Posterior cingulate gyrus (tissue), 11 donors: ENCODE measurements at places on chromosomes 5 and 9.
A peak's percentile ranks its signal among the peaks of the same experiment; 100 is the strongest.

GRCh38 chr9:32294106-32294505 is 90.3 kb upstream of the ACO1 start:
- no peak for DNase-seq

DNA sequence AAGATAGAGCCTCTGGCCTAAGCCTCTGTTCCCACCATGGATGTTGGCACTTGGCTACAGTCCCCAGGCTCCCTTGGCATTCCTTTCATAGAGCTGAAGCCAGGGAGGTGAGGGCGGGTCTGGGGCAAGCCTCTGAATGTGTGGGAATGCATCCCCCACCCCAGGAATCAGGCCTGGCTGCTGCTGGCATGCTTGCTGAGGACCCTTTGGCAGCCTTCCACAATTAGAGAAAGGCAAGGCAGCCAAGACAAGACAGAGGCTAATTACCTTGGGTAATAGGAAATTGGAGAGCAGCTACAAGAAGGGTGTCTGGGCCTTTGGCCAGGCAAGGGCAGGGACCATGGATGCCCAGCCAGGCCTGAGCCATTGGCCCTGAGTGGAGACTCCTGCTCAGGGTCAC is 204.4 kb upstream of the TRIM32 start:
- peak; percentile 33 for DNase-seq

DNA sequence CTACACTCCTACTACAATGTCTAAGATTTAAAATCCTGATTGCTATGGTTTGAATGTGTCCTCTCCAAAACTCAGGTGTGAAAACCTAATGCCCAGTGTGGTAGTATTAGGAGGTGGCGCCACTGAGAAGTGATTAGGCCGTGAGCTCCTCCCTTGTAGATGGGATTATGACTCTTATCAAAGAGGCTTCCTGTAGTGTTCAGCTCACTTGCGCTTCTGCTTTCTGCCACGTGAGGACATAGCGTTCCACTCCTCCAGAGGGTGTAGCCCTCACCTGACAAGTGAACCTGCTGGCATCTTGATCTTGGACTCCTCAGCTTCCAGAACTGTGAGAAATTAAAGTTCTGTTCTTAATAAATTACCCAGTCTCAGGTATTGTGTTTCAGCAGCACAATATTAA is 33.0 kb upstream of the WHRN start:
- no peak for DNase-seq

GRCh38 chr9:18786911-18787650 is 245.9 kb downstream of the SAXO1 start:
- DNase-seq: no peak

DNA sequence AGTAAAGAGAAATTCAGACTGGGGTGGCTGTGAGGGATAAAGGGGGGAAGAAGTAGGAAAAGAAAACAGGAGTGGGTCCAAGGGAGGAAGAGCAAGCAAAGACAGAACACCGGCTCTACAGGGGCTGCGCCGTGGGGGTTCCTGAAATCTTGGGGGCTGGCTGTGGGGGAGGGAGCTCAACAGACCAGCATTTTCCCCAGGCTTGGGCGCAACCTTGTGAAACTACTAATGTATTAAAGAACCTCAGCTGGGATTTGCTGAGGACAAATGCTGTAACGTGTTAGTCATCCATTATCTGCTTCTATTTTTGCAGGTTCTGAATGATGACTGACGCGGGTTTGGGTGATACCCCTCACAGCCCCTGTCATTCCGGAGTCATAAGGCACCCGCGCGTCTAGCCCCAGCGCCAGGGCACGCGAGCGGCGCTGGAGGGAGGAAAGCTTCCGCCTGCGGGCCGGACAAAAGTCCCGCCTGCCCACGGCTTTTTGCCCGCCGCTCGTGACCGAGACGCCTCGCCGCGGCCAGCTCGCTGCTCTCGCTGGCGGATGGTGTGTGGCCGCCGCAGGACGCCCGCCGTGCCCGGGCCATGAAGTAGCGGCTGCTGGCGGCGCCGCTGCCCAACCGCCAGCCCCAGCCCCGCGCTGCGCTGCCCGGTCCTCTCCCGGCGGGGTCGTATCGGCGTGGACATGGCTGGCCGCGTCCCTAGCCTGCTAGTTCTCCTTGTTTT is 110.6 kb downstream of the PAM start:
- DNase-seq: peak; percentile 91

DNA sequence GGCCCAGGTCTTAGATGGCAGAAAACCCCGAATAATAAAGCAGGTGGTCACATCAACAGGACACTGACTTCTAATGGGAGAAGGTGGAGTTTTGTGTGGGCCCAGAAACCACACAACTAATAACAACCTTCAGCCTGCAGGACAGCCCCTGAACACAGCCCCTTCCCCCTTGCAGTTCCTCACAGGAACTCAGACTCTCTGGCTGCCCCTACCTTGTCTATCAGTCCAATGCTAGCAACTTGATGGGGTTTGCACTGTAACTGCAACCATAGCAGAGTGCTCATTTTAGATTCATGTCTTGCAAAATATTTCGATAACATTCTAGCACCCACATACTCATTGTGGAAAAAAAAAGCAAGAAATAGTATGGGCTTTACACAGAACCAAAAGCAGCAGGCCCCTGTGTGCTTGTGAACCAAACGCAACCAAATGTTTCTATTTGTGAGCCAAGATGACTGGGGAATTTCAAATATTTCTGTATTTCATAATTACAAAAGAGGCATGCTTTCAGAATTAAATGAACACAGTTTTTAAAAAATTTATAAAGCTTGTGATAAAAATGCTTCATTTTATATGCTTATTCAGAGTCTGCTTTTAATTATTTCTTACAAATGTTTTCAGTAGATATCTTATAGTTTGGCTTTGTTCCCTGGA is 62.7 kb upstream of the PDE4D start:
- peak; percentile 35 for DNase-seq

DNA sequence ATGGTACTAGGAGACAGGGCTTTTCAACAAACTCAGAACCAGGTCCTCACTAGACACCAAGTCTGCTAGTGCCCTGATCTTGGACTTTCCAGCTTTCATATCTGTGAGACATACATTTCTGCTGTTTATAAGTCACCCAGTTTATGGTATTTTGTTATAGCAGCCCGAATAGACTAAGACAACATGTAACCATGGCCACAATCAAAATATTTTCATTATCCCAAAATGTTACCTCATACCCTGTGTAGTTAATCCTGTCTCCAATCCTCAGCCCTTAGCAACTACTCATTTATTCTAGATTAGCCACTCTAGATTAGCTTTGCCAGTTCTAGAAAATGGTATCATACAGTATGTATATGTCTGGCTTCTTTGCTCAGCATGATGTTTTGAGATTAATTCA is 6.3 kb upstream of the ATG10 start:
- no peak for DNase-seq

DNA sequence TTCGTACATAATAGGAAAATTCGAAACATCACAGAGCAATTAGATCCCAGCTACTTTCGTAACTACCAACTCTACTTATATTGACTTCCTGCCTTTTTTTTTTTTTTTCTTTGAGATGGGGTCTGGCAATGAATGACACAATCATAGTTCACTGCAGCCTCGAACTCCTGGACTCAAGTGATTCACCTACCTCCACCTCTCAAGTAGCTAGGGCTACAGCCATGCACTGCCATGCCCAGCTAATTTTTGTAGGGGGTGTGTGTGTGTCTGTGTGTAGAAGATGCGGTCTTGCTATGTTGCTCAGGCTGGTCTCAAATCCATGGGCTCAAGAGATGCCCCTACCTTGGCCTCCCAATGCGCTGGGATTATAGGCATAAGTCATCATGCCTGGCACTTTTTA is 5.8 kb upstream of the PAIP2 start:
- no peak for DNase-seq

DNA sequence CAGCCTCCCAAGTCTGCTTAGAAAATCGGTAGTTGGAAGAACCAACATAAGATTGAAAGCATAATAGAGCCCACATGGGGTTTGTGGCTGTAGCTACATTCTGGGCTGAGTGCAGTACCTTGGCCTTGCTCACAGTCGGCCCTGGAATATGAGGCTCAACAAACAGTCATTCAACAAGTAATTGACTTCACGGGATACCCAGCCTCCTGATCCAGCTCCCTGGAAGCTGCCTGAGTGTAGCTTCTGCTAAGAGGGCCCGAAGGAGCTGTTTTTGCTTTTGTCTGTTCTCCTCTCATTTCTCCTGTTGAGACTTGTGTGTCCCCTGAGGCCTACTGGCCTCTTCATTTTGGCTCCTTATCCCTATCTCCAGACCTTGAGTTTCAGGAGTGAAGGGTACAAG is 170.7 kb downstream of the HSPA4 start:
- no peak for DNase-seq

GRCh38 chr5:139457653-139458306 is 4.8 kb downstream of the ECSCR start:
- DNase-seq: no peak

DNA sequence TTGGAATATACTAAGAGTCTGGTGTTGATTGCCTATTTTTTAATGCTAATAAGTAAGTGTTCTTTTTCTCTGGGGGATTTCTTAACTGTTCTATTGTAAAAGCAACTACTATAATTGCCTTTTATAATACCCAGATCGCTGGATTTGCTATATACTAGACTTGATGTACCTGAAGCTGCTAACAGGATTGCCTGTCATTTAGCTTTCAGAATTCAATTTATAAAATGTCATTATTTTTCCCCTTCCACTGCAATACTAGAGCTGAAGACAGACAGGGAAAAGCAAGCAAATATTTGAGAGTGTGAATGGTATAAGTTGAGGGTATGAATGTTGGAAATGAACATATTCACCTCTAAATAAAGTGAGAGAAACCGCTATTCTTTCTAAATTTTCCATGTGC is 115.5 kb downstream of the SH3GL2 start:
- DNase-seq: no peak

DNA sequence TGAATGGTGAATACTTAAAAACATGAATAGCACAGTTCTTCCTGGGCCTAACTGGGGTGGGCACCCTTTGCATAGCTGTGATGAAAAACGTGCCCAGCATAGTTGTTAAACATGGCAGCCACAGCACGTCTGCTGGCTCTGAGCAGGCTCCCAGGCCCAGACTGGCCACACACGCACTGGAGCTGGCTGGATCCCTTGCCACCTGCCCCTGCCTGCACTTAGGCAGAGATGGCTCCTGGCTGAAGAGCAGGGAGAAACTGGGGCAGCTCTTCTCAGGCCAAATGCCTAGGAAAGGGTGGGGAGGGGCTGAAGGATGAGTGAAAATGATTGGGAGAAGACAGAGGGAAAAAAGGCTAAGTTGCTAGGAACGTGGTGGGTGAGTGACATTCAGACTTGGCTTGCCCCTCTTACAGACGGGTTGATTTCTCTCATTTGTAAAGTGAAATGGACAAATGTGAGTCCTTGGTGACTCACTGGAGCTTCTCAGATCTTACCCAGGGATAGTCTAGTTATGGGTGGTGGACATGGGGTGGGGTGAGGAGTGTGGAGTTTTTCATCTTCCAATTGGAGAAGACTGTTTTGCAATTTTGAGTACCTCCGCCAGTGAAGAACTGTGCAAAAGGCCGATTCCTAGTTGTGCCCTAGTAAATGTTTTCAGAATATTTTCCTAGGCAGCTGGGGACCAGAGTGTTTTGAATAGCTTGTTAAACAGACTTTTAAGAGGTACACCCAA is 42.4 kb downstream of the TRIO start:
- DNase-seq: peak; percentile 87

- DNase-seq: no peak
Observed at GRCh38 chr9:87040410-87041009, 93.2 kb upstream of the GAS1 start.

GRCh38 chr5:76351577-76351976 is 51.5 kb upstream of the IQGAP2 start:
- DNase-seq: no peak

GRCh38 chr9:131446276-131446675 is 52.4 kb downstream of the PRRC2B start:
- DNase-seq: no peak

GRCh38 chr9:98084396-98084795 is 27.9 kb downstream of the NANS start:
- no peak for DNase-seq

DNA sequence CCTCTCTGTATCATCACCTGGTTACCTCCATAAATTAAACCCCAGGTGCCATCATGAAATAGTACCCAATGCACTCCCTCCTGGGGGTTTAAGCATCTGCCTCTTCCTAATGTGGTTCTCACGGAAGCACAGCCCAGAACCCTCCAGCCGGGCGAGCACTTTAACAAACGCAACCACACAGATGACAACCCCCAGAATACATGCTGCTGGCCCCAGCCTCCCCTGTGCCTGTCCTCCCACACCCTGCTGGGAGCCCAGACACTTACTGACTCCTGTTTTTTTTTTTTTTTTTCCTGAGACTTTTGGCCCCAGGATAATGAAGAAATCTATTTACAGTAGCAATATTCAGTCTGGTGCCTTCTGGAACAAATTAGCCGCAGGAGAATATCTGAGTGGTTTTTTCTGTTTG is 50.0 kb upstream of the COL5A1 start:
- DNase-seq: no peak

DNA sequence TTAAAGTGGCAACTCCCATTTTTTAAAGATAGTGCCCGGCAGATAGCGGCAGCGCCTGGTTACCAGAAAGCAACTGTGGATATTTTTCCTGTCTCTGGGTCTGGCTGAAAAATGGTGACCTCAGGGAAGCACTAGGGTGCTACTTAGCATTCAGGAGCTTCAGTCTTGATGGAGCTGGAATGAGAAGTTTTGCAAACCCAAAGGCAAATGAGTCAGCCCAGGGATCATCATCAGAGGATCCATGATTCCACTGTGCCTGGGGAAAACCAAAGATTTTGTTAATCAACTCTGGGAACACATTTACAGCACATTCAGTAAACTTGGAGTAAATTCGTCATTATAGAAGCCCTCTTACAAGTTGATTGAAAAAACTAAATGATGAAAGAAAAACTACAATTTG is 26.7 kb downstream of the F2R start:
- DNase-seq: no peak

GRCh38 chr5:162037431-162037830 is 30.1 kb upstream of the GABRG2 start:
- DNase-seq: no peak

DNA sequence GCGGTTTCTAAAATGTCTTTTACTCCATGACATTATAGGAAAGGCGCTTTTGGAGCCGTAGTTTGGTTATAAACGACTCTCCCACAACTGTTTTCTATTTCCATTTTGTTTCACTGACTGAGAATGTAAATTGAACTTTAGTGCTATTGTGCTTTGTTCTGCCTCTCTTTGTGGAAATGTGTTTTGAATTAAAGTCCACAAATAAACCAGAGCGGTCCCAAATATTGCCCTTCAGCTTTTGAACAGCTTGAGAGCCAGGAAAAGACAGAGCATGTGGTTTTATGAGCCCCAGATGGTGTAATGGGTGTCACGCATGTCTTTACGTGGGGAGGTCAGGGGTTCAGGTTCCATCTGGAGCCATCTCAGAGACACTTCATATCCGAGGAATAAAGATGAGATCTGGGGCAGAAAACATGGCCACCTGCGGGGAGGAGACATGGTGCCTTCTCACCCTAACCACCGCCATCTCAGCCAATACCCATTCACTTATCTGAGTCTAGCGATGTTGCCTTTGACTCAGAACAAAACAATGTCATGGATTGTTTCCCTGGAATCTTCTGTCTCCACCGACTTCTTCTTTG is 42.5 kb upstream of the ROR2 start:
- no peak for DNase-seq

- no peak for DNase-seq
Observed at GRCh38 chr5:74026310-74026709, 400.3 kb downstream of the ARHGEF28 start.
